HFF-Myc (cell line): ENCODE measurements at places on chromosomes 7 and 10.

DNA sequence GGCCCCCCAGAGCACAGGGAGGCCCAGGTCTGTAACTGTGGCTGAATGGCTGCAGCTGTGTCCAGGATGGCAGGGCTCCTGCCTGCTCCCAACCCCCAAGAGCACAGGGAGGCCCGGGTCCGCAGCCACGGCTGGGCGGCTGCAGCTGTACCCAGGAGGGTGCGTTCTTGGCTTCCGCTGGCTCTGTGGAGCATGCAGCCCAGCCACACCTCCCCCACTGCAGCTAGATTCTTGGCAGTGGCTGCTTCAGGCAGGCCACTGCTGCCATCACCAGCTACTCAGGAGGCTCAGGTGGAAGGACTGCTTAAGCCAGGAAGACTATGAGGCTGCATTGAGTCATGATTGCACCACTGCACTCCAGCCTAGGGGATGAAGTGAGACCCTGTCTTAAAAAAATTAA, 27.9 kb downstream of the C7orf25 start:
- no peak for DNase-seq

DNA sequence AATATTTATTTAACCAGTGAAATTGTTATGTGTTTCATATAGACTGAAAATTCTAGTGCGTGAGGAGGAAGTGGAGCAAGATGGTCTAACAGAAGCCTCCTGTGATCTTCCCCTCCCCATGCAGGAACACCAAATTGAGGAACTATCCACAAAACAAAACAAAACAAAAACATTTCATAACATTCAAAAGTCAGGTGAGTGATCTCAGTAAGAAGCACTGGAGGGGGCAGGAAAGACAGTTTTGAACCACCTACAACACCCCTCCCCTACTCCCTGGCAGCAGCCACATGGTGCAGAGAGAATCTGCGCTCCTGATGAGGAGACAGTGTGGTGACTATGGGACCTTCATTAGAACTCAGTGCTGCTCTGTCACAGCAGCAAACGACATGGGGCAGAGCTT, 221.9 kb upstream of the SEMA3C start:
- DNase-seq, result no peak

DNA sequence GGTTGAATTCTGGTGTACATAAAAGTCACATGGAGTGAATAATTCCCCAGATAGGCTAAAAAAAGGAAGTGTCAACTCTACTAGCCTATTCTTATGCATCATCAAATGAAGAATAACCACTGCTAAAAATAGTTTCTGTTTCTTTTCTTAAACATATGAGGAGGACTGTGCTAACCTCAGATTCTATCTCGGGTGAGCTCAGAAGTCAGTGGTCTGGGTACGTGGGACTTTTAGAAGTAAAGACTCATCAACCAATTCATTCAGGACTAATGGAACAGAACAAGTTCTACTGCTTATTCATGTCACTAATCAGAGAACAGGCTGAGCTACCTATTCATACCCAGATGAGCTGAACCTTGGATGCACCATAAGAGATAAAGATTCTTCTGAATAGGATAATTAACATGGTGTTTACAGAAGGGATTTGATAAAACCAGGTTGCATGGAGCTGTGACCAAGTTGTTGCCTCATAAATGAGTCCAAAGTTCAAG, 9.5 kb upstream of the ASAH2 start:
- DNase-seq, result no peak

- DNase-seq, result no peak
Measured at GRCh38 chr7:120360918-120361317, 87.9 kb downstream of the KCND2 start.

GRCh38 chr7:148151778-148152177, 438.8 kb upstream of the C7orf33 start:
- no peak for DNase-seq

DNA sequence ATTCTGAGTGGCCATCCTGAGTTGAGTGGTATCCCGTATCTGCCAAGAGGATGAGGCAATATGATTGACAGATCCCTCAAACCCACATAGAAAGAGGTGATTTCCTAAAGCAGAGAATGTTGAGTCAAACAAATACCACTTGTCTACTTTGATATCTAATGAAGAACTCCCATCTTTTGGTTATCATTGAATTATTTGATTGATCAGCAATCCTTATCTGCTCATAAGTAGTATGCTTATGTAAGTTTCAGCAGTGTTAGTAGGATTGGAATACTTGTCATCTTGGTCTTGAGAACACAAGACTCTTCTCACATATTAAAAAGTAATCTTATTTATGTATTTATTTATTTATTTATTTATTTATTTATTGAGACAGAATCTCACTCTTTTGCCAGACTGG, 147.3 kb downstream of the DPY19L1 start:
- DNase-seq, result no peak

DNA sequence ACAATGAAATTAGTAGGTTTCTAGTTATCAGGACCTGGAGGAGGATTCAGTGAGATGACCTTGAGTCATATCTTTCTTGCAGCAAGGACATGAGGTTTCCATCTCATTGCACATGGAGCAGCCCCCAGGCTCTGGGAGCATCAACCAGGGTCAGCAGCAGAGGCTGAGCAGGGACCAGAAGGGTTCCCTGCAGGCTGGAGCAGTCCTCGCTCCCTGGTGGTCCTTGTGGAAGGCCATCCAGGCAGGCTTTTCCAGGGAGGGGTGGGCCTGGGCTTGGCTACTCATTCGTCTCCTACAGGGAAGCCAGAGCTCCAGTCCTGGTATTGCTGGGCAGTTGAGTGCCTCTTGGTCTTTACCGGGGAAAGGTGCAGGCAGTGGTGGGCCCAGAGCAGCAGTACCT, 587.5 kb downstream of the GLRX3 start:
- DNase-seq, result no peak

DNA sequence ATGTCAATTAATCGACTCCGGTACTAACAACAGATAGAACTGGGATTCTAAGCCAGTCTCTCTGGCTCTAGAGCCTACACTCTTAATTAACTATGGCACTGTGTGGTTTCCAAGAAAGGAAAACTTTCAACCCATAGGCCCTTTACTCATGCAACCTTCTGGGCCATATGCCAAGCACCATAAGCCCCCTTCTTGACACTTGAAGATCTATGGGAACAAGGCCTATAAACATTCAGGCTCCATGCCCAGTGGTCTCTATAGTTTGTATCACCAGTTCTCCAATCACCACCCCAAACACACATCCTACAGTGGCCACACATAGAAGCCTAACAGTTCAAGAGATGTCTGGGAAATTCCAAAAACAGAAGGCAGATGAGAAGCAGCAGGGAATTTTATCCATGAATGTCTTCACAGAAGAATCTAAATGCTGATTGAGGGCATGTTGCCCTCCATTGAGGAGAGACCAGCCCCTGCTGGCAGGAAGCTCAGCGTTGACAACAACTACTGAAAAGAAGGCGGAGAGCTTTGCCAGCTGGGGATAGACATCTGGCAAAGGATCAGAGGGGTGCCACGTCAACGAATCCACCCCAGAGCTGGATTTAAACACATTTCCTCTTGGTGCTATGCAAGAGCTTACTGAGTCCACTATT, 64.4 kb downstream of the GRM3 start:
- DNase-seq, result no peak

- DNase-seq, result no peak
Measured at GRCh38 chr7:112908086-112908485, 117.9 kb upstream of the TMEM168 start.

DNA sequence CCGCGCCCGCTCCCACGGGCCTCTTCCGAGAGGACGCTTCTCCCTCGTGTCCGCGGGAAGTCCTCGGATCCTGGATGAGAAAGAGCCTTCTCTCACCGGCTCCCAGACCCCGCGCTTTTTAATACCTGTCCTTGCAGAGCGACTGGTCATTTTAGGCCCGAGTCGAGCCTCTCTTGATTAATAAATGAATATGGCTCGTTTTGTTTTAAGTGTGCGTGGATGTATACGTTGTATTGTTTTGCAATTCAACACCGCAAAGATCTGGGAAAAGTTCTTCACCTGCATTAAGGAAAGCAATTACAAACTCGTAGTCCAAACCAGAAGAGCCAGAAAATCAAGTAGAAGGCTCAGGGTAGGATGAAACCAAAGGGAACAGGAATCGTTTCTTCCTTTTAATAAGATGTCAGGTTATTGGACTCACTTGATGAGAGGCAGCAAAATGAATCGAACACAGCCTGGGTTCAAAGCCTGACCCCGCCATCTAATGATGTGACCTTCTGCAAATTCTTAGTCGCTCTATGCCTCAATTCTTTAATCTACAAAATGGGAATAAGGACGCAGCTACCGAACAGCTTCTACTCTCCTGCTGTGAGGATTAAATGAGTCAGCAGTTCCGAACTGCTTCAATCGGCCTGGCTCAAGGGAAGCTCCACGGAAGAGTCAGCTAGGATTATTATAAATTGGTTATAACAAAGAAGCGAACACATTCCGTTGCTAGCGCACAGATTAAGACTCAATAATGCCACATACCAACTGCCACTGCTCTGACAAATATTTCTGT, 277.8 kb upstream of the NEBL start:
- no peak for DNase-seq

DNA sequence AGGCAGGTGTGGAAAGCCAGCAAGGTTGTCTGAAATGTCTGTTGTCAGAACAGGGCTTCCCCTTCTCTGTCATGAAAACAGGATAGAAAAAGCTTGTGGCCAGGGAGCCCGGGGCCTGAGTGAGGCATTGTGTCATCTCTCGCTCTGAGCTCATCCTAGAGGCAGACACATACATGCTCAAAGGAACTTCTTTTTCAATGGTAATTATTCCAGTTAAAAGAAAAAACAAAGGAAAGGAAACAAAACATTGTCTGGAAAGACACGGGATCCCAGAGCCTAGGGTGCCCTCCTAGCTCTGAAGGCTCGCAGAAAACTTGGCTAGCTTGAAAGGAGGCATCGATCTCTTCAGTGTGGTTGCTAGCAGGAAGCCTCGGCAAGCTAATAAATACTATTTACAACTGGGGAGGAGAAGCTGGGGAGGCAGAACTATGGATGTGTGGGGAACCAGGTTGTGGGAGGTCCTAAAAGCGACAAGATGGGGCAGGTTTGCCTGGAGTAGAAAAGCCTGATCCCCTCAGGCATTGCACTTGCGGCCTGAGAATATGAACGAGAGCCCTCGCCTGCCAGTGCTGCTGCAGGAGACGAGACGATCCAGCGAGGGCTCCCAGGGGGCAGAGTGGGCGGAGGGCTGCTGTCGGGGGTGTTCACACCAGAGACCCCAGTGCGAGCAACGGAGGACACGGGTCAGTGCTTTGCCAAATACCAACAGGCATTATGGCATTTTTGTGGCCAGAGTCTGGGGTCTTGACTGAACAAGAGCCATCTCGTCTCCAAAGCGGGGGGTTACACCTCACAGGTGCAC, 32.8 kb upstream of the DGKI start:
- DNase-seq, result no peak

DNA sequence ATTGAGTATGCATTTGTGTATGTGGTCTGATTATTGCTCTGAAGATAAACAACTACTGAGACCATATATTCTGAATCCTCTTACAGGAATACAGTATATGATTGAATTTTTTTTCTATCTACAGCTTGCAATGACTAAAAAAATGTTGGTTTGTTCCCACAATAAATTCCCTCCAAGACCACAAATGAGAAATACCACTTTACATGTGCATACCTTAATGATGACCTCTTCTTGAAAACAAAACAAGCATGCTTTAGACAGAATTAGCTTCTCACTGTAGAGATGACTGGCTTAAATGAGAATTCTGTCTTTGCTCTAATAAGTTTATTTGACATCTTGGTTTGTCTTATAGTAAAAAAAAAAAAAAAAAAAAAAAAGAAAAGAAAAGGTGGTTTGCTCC, 241.5 kb downstream of the PCDH15 start:
- no peak for DNase-seq

- no peak for DNase-seq
Measured at GRCh38 chr7:2003451-2003930, 229.3 kb downstream of the MAD1L1 start.

DNA sequence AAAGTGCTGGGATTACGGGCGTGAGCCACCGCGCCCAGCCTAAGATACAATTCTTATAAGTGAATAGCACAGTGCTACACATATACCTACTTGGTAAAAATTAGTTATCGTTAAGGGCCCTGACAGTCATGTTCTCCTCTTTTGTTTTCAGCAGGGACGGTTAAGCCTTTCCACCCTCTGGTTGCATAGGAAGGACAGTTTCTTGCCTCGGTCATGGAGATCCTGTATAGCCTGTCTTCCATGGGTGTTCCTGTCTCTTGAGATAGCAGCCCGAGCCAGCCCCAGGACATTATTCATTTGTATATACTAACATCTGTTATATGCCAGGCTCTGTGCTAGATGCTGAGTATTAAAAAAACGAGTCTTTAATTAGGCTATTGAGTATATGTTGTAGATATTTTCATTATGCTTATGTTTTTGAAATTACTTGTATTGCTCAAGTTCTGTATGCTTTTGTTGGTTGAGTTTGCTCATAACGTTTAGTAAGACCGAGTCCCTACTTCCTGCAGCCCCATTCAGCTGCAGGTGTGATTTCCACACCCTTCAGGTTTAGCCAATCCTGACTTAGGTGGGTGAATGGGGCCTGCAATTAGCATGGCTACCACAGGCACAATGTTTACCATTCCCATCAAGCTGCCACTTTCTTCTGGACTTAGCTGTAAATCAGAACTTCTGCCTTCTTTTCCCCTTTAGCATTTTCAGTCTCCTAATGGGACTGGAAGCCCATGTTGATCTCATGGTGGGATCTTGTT, 24.8 kb downstream of the CCSER2 start:
- no peak for DNase-seq

DNA sequence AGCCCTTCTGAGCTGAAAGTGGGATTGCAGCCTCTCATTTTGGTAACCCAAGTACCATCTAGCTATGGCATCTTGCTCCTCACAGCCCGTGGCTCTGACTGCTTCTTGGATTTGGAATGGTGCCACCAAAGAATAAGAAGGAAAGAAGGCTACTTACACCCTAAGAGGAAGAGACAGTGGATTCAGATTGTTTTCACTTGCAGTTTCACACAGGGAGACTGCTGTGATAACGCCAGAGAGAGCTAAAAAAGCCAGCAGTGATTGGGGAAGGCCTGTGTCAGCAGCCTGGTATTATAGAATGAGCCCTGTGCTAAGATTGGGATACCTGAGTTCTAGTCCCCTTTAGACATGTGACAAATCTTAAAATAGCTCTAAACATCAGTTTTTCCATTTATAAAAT, 3.6 kb upstream of the LRRC4 start:
- no peak for DNase-seq

GRCh38 chr10:10852464-10852863, 165.2 kb upstream of the CELF2 start:
- DNase-seq, result no peak

GRCh38 chr10:121845044-121845784, 82.6 kb downstream of the ATE1 start:
- no peak for DNase-seq

- no peak for DNase-seq
Measured at GRCh38 chr10:130900441-130901160, 410.9 kb downstream of the TCERG1L start.

GRCh38 chr10:8473205-8473604, 418.7 kb downstream of the GATA3 start:
- DNase-seq, result no peak

DNA sequence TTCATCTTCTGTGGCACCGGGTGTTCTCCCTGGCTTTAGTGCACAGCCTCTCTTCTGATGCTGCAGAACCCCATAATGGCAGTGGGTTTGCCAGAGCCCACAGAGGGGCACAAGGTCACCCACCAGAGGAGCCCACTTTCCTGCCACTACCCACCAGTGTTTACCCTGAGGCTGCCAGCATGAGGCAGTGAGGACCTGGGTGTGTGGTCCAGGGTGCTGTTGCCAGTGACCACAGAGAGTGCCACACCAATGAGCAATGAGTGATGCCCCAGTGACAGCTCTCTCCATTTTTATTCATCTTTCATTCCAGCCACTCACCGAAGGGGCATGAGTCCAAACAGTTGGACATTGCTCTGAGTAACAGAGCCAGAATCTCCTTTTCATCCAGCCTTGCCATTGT, 34.8 kb downstream of the MTURN start:
- DNase-seq, result no peak

- no peak for DNase-seq
Measured at GRCh38 chr10:88288320-88289059, 294.6 kb downstream of the RNLS start.
